A172 (cell line): ENCODE measurements at places on chromosomes 2 and 18. TPM values are rescaled to one million over a fixed set of nuclear protein-coding genes. Genes with fewer than 3 reads are reported as not detected.

PPP1R1C gene
- 2.4 and 4.8 TPM in 2 replicates for total RNA-seq

INHBB gene
- 0.16 and 0.17 TPM in 2 replicates for total RNA-seq

CCDC74A gene
- 92.8 and 117 TPM in 2 replicates for total RNA-seq

SERPINB10 gene
- not detected in 2 replicates for total RNA-seq

TEKT4 gene
- total RNA-seq: not detected in 2 replicates

BIRC6 gene
- 57.7 and 58.7 TPM in 2 replicates for total RNA-seq

ANXA4 gene
- 85.1 and 89.9 TPM in 2 replicates for total RNA-seq

CRYBA2 gene
- not detected in 2 replicates for total RNA-seq

ABHD3 gene
- 47.6 and 56.1 TPM in 2 replicates for total RNA-seq

PLGLB1 gene
- 0.43 and 2.5 TPM in 2 replicates for total RNA-seq

RGPD3 gene
- 0.21 and 0.36 TPM in 2 replicates for total RNA-seq

COL4A3 gene
- not detected in 2 replicates for total RNA-seq

CXCR1 gene
- not detected in 2 replicates for total RNA-seq

SLC19A3 gene
- total RNA-seq: 0.07 and 0.10 TPM in 2 replicates

CLEC4F gene
- not detected in 2 replicates for total RNA-seq

SIX2 gene
- not detected in 2 replicates for total RNA-seq

CPO gene
- total RNA-seq: not detected in 2 replicates

CNGA3 gene
- not detected in 2 replicates for total RNA-seq

MROH2A gene
- 0.48 TPM in 1 of 2 replicates, not detected in the other for total RNA-seq

SERPINB7 gene
- 5.6 and 8.9 TPM in 2 replicates for total RNA-seq
